CD4-positive, alpha-beta T cell treated with Interleukin-10 for 1 hour (primary cell): ENCODE measurements at places on chromosomes 6 and 20.

DNA sequence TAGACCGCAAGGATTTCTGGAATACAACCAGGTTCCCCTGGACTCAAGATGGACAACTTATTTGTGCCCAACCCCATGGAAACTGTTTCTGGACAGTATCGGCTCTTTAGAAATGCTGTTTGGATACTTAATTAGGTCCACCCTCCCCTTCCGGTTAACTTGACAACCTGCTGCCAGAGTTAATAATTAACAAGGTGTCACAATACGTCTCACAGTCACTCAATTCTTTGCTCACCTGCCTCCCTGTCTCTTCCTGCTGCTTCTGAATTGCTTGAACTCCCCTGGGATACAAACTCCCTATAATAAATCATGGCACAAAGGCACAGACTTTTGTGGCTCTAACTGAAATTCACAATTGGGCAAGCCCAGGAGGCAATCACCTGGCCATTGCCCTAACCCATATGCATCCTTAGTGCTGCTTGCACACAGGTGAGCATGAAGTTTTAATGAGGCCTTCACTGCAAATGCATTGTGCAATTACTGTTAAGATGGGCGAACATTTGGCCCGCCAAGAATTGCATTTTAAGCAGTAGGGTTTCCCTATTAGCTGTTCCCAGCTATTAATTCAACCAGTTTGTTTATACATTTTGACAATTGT is 504.4 kb upstream of the NOX3 start:
- DNase-seq = no peak

DNA sequence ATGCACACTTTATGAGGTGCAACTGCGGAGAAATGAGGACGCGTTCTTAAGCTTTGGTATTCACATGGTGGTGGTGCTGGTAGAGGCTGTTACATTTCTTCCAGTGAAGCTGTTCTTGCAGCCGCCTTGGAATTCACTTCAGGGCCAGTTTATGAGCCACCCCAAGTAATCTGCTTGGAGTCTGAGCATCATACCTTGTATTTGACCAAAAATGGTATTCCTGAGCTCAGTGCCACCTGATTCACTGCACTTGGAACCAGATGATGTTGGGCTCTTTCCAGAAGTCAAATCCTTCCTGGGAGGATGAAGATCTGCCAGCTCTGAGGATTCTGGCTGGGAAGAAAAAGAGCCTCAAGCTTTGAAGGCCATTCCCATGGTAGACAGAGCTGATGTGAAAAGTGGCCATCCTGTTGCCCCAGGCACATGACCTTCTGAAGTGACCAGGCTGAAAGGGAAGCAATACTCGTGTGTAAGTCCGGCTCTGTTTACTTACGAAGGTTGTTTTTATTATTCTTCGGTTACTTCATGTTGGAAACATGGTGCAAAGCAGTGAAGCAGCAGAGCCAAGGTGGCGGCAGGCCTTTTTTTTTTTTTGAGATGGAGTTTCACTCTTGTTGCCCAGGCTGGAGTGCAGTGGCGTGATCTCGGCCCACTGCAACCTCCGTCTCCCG is 7.7 kb downstream of the MANBAL start:
- no peak for DNase-seq

- DNase-seq = no peak
Measured at GRCh38 chr20:19815553-19815991, 57.5 kb downstream of the RIN2 start.

DNA sequence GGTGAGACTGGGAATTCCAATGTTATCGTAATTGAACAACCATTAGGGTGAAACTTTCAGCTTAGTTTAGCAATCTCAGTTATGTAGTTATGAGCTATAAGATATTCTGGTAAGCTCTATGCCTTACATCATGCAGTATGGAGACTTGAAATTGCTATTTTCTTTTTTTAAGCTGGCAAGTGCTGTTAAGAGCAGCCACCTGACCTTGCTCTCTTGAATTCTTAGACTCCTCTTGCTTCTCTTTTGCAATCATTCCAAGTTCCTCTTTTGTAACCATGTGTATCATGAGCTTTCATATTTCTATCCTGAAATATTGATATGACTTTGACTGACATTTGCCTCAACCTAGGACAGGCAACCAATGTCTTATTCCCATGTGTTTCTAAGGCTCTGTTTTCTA is 446.3 kb upstream of the SLC35B3 start:
- no peak for DNase-seq

DNA sequence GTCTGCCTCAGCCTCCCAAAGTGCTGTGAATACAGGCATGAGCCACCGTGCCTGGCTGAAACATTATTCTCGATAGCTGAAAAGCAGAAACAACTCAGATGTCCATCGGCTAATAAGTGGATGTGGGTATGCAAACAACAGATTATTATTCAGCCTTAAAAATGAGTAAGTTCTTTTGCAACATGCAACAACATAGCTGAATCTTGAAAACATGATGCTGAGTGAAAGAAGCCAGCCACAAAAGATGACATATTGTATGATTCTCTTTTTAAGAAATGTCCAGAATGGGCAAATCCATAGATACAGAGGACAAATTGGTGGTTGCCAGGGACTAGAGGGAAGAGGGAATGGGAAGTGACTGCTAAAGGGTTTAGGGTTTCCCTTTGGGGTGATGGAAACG is 61.7 kb downstream of the RIOK1 start:
- no peak for DNase-seq

- DNase-seq = no peak
Measured at GRCh38 chr6:80547827-80548226, 441.4 kb downstream of the BCKDHB start.

DNA sequence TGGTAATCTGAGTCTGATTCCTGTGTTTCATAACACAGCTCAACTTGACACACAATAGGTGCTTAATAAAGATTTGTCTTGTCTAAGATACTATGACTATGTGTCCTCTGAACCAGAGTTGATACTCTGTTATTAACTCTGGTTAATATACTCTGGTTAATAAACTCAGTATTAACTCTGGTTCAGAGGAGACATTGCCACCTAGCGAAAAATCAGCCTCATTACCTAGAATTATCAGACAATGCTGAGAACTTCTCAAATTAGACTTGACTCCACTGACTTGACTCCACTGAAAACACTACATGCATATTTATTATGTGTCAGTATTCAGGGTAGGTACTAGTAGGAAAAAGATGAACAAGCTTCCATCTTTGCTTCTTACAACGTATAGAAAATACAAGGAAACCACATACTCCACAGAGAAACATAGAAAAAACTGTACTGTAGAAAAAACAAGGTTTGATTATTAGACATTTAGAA is 73.9 kb downstream of the AHI1 start:
- DNase-seq = peak; percentile 50

DNA sequence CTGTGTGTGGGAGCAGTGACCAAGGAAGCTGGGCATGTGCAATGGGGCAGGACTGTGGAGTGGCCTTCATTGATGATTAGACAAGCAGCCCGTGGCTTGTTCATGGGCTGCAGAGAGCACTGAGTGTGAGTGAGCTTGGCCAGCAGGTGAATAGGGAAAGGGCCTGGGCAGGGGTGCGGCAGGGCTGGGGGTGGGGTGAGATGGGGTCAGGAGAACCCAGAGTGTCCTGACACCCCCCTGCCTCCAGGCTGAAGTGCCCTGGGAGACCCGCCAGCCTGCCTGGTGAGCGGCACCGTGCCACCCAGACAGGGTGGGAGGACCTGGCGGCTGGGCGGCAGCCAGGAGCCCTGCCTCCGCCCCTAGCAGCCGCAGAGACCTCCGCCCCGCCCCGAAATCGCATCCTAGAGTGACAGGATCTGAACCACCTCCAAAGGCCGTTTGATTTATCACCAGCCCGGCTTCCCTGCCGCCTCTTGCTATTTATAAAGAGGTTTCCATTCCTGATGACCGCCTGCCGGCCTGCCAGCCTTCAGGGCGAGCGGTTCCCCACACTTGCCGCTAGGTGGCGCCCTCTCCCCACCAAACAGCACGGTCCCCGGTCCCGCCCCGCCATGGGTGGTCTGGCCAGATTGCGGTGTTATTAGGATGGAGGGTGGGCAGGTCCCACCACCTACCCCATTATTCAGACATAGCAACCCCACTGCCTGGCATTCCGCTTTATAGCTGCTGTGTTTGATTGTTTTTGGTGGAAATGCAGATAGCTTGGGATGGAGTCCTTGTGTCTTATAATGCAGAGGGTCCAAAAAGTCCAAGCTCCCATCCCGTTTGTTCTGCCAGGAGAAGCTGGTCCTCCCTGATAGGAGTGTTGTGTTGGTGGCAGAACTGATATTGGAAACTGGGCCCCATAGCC is 3.5 kb downstream of the MYLK2 start:
- DNase-seq = peak; percentile 72

- DNase-seq = no peak
Measured at GRCh38 chr20:5703681-5704101, 46.5 kb upstream of the SHLD1 start.

DNA sequence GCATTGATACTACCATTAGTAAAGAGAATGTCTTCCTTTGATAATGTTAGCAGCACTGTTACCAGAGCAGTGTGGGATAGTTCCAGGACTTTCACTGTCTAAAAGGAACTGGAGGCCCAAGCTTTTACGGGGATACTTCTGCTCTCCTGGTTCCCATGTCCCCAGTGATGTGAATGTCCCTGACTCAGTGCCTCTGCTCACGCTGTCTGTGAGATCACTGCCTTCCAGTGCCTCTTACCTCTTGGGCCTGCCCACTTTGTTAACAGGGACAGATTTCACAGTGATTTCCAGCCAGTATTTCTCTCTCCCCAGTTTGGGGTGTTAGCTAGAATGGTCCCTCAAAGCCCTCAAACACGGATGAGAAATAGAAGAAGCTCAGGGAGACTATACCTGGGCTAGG is 14.4 kb downstream of the PTPRA start:
- DNase-seq = no peak

GRCh38 chr20:11810311-11811083 is 107.2 kb upstream of the BTBD3 start:
- no peak for DNase-seq
